ENCODE measurements at places on chromosomes 3 and 15.
A peak's percentile ranks its signal among the peaks of the same experiment; 100 is the strongest.

GRCh38 chr3:132342183-132342582, 25.0 kb downstream of the ACP3 start:
- DNase-seq = no peak

- no peak for DNase-seq
Observed at GRCh38 chr3:73572368-73572767, 52.4 kb downstream of the PDZRN3 start.

GRCh38 chr3:5861151-5861550, 673.6 kb downstream of the EDEM1 start:
- no peak for DNase-seq

DNA sequence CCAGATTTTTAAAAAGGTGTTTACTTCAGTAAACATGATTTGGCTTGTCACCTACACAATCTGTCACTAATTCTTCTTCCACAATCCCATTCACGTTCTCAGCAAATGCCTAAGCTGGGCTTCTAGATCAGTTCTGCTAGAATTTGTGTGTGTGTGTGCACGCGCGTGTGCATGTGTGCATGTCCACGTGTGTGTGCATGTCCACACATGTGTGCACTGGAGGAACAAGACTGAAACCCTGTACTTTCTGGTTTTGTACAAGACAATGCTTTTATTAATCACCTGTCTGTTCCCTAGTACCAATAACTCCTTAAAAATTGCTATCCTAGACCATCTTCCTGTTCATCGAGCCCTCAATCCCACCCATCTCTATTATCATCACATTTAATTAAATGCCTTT, 229.2 kb downstream of the KCNMB2 start:
- no peak for DNase-seq

GRCh38 chr15:72962054-72962702, 90.1 kb upstream of the NEO1 start:
- no peak for DNase-seq

GRCh38 chr3:50365080-50365841, 5.9 kb upstream of the TMEM115 start:
- peak; percentile 75 for DNase-seq

GRCh38 chr3:123692041-123692440, 107.2 kb upstream of the HACD2 start:
- no peak for DNase-seq

DNA sequence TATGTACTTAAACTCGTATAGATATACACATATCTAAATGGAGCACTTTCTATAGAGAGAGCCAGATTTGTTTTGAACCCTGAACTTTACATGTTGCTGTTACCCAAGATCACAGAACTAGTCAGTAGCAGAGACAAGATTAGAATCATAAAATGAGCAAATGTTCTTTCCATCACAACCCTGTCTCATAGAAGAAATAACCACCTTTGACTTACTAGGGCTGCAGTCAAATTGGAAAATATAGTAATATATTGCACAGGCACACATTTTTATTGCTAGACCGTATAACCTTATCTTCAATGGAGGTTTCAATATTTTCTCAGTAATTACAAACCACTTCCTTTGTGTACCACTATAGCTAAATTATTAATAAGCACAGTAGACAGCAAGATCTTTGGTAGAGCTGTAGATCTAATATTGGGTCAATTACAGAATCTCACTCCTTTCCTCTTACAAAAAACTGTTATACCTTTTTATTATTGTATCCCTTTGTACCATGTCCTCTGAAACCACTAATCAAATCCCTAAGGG, 41.5 kb upstream of the TBL1XR1 start:
- DNase-seq = no peak

GRCh38 chr3:97687734-97688133, 76.8 kb upstream of the ARL6 start:
- DNase-seq = peak; percentile 31

DNA sequence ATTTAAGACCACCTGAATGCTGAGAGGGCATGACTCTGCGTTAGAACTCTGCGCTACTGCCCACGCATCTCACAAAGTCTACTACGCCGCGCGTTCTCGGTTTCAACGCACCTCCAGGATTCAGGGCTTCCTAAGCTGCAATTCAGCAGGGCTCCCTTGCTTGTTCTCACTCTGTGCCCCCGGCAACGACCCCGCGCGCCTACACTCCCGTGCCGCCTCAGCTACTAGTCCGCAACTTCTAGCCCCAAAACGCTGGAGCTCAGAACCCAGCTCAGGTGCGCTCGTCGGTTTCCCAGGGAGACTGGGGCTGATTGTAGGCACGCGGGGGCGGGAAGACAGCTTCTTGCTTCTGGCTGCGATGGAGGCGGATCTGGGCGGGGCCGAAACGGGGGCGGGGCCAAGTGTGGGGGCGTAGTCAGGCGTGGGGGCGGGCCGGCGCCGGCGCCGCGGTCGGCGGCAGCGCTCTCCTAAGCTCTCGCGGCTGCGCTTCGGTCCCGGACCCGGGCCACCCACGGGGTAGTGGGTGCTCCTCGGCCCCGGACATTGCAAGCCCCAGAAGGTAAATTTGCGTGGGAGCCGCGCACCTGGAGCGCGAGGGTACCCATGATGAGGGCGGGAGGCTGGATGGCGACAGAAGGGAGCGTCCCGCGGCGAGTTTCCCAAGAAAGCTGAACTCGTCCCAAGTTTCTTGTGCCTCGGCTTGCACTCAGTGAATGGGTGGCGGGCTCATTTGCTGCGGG, at the start of gene ARHGEF26:
TSS of gene ARHGEF26 (plus strand) at position 430 of the 740 bp plus-strand sequence. CDS start 603 bp downstream, outside the sequence.
- peak; percentile 57 for DNase-seq

DNA sequence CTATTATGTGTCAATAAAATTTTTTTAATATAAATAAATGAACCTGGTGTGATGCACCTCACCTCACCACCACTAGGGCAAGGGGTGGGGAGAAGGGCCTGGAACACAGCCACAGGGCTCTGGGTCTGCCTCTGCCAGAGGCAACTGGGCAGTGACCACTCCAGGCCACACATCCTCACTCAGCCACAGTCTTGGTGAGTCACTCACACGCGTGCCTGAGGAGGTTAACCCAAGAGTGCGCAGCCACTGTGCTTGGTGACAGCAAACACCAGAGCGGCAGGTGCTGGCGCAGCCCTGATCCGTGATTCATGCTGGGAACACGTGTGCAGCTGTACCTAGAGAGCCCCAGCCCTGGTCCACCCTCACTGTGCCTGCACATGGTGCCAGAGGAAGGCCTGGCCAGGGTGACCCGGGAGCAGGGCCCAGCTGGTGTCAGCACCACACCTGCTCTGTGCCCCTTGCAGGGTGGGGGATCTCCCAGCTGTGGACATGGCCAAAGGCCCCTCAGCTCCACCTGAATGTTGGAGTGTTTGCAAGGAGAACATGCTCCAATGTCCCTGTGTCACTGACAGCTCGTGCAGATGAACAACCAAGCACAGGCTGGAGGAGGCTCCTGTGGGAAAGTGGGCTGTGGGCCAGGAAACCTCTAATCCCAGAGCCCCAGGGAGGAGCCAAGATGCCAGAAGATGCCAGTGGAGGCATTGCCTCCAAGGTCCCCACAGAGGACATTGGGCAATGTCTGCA, 2.1 kb downstream of the SLC41A3 start:
- peak; percentile 88 for DNase-seq

GRCh38 chr15:90232941-90233386, 777 bp downstream of the CIB1 start:
- no peak for DNase-seq

- DNase-seq = no peak
Observed at GRCh38 chr15:99283717-99284116, 32.4 kb downstream of the LRRC28 start.

DNA sequence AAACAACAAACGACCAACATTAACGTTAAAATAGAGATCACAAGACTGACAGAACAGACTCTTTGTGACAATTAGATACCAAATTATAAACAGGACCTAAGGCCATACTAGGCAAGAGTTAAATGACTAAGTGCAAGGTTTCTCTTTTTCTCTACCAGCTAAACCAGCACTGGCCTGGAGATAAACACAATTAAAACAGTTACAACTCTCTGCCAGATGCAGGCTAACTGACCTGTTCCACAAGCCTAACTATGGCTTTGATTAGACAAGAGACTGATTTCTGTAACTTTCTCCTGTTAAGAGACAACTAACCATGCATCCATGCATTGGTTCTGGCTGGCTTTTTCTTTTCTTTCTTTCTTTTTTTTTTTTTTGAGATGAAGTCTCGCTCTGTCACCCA, 1.6 kb upstream of the ARL8B start:
- no peak for DNase-seq

DNA sequence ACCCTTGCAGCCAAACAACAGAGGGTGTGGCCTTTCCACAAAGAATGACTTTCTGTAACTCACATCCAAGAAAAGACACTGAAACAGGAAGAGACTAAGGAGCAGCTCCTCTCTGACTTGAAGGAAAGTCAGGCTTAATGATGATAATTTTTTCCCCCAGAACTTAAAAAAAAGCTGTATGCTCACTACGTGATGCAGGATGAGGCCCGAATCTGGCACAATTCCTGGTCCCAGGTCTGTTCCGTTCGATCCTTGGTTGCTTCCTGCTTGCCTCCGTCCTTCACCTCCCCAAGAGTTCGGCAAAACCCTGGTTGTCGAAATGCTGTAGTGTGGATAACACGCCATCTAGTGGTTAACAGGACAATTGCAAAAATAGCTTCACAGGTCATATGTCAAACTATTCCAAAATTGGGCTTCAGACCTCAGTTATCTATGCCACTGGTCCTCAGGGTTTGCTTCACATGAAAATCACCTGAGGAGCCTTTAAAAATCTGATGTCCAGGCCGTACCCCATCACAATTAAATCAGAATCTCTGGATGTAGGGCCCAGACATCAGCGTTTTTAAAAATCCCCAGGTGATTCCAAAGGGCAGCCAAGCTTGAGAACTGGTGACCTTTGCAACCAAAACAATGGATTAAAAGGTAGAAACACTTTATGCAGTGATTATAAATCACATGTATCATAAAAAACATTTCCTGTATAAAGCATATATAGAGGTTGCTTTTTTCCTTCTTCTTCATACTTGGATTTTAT, 28.1 kb upstream of the SYNM start:
- peak; percentile 71 for DNase-seq

DNA sequence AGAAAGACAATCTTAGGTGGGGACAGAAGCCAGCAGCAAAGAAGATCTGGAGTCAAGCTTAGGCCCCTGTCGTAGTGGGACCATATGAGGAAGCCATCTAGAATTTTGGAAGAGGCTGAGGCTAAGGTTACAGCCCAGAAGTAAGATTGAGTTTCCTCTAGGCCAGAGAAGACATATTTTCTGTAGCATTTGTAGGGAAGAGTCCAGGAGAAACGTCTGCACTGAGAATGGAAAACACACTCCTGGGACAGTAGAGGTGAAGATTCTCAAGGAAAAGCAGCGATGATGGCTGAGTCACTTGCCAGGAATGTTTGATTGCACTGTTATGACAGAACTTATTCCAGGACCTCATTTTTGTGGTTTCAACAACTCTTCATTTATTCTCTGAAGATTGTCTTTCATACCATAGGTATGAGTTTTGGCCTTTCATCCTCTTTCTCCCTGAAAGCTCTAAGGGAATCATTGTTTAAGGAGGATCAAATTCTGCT, 107.2 kb downstream of the GTPBP8 start:
- peak; percentile 84 for DNase-seq

DNA sequence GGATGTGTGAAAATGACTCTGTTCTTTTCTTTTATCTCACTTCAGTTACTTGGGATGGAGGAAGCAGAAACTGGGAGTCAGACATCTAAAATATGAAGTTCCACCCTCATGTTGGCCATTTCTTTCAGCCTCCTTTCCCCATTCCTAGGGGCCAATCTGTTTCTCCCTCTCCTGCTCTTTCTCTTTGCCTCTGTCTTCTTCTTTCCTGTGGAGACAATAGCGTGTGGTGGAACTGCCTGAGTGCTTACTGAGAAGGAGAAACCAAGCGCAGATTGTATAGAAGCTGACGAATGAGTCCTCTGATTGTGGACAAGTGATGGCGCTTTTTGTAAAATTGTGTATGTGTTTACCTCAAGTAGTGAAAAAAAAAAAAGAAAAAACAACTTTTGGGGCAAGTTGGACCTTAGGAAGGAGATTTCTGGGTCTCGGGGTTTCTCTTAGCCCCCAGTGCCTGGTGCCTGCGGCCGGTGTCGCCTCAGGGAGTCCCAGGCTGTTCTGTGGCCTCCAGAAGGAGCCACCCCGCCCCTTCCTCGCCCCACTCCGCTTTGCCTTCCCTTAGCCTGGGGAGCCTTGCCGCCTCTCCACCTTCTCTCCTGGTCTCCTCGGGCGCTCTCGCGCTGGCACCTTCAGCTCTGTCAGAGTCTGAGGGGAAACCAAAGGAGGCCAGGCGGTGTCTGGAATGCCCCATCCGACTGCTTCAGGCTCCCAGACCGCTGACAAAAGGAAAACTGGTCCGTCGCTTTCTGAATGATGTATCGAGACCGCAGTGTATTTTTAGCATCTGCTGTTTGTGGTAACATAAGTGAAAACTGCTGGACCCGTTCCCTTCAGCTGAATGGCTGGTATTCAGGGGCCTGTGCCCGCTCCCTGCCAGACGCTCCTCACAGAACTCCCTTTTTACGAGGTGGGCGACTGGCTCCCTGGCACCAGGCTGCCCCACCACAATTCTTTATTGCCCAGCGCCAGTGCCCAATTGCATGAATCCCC, 30.1 kb downstream of the SCG5 start:
- DNase-seq = no peak

DNA sequence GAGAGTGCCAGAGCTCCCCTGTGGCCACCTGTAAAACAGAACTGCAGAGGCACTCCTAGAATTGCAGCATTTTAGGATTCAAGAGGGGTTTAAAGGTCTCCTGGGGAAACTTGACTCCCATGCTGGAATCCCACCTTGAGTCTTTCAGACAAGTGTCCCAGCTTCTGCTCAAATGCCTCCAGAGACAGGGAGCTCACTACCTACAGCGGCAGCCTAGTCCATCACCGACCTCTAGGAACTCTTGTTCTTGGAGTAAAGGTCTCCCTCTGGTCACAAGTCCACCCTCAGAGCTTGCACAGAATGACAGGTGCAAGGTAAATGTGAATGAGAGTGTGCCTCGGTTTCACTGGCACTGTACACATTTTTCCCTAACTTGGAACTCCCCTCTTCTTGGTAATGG, 72.0 kb downstream of the NUP210 start:
- no peak for DNase-seq

DNA sequence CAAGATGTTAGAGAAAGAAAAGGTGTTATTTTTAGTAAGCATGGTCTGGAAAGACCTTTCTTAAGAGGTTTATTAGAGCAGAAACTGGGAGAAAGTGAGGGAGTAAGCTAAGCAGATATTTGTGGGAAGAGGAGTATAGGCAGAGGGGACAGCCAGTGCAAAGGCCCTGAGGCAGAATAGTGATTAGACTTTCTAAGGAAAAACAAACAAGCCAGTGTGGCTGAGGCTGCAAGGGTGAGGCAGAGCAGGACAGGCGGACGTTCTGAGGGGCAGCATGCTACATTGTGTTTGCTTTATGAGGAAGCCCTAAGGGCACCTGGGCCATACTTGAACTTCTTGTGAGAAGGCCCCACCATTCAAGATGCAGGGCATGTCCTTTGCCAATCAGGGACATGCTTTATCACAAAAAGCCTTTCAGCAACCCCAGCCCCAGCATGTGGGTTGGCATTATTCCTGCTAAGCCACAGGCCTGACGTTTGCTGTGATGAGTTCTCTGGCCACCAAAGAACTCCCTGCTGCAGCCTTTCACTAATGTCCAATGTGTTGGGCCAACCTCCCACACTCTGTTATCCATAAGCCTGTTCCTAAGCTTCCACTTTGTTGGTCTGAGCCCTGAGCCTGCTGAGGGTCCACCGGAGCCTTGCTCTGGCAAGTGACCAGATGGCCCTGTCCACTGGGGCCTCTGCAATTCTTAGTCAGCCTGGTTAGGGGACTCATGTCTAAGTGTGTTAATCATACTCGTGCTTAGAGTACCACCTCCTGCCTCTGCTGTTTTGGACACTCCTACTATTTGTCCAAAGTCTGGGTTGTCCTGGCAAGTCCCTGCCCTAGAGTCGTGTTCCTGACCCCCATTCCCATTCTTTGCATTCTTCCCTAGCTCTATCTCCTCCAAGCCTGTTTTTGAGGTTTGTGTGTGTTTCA, 209.9 kb upstream of the CTNNB1 start:
- no peak for DNase-seq

Measured in ACHN (cell line).